ENCODE measurements at places on chromosomes 7 and 10.

- no peak for DNase-seq
These were observed 34.3 kb downstream of the CDCA7L start for GRCh38 chr7:21911341-21911875.

DNA sequence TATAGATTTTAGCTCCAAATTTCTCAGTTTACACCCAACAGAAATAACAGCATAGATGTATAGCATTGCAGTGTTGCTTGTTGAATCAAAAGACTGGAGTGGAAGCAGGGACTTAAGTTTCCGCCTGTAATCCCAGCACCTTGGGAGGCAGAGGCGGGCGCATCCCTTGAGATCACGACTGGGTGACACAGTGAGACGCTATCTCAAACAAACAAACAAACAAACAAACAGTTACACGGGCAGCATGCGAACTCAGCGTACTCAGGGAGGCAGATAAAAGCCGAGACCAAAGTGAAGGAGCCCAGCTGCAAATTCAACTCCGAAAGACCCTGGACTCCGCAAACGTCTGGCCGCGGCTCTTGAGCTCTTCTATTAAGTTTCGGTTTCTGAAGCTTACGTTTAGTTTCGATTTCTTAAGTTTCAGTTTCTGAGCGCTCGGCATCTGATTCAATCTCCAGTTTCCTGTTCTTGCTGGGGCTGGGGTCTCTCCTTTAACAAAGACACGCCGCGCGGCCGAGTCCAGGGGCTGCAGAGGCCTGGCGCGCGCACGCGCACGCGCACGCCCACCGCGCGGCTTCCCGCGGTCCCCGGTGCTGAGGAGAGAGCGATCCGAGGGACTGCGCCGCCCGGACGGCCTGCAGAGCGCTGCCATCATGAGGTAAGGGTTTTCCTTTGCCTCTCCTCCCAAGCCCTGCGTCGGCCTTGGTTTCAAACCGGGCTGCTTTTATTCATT is at the start of gene IFIT5:
TSS of gene IFIT5 (plus strand) at position 423 of the 733 bp plus-strand sequence. CDS start at position 654, 231 bp downstream.
- DNase-seq = peak; percentile 66

GRCh38 chr7:140312141-140312846 is 86.0 kb downstream of the SLC37A3 start:
- no peak for DNase-seq

- no peak for DNase-seq
These were observed 599.2 kb upstream of the POM121L12 start for GRCh38 chr7:52436278-52436677.

- DNase-seq = no peak
These were observed 3.0 kb upstream of the HMX2 start for GRCh38 chr10:123144697-123145541.

DNA sequence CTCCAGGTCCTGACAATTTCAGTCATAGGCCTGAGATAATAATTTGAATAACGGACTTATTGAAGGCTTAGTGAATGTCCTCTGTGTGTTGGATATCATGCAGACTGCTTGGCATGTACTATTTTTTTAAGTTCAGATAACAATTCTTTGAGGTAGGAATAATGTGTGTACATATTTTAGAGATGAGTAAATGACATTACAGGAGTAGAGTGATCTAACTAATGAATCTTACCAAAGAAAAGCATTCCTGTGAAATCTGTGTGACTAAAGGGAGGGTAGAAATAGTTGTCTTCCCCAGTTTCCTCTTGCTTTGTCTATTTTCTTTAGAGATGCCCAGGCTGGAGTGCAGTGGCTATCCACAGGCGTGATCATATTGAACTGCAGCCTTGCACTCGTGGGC is 391.8 kb upstream of the ETV1 start:
- no peak for DNase-seq

DNA sequence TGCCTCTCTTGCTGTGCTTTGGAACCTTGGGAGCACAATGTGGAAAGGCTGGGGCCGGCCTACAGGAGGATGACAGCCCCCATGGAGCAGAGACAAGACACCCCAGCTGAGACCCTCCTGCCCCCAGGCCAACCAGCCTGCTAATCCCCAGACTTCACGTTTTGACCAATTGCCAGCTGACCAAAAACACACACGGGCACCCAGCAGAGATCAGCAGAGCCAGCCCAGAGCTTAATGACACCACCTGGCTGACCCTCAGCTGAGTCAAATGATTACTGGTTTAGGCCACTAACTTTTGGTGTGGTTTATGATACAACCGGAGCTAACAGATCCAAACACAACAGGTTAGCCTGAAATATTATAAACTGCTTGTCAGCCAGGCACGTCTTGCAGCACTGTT is 111.2 kb upstream of the KIF5B start:
- DNase-seq = no peak

GRCh38 chr10:43137717-43138020 is 576 bp upstream of the CSGALNACT2 start:
- DNase-seq = no peak

GRCh38 chr7:77320137-77320536 is 96.0 kb downstream of the GSAP start:
- no peak for DNase-seq

DNA sequence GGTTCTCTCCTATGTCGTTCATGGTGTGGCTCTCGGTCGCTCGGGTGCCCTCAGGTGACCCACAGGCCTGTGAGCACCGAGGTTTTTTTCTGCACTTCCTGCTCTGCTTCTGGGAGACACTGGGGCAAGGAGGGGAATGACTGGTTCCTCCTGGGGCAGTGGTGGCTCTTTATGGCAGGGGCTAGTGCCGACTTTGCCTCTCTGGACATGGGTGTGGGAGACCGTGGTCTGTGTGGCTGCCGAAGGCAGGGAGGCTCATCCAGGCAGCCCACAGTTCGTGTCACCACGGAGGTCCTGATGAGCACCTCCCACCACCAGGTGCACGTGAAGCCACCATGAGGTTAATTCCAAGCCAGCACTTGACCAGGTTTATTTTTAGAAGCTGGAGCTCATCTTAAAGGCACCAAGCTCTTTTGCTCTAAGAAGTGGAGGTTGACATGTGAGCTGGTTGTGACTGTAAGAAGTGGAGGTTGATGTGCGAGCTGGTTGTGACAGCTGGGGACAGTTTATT is 24.7 kb upstream of the DPYSL4 start:
- DNase-seq = no peak

- no peak for DNase-seq
These were observed 176.2 kb downstream of the CCDC3 start for GRCh38 chr10:12825260-12825849.

DNA sequence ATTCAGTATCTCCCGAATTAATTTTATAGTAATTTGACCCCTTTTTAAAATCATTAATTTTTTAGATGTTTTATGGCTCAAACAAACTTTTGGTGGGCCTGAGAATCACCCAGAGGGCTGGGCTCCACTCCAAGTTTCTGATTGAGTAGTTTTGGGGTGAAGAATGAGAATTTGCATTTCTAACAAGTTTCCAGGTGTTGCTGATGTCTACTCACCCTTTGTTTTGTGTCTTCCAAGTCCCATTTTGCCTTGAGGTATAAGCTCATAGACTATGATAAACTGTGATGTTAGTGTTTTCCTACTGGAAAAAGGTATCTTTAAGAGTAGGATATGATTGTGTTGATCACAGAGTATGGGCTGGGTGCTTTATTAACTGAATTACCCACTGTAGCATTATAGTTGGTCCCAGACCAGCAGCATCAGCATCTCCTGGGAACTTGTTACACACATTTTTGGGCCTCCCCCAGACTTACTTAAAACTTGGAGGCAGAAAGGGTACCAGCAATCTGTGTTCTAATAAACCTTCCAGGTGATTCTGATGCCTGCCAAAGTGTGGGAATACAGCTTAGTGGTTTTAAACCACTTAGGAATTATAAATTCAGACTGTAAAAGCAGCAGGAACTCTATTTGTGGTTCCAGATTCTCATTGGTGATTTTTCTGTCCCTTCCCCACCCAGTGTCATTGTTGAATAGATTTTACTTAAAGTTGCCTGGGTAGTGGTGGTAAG is 19.1 kb downstream of the ZNRF2 start:
- no peak for DNase-seq

- no peak for DNase-seq
These were observed 33.0 kb downstream of the RAMP3 start for GRCh38 chr7:45190406-45191165.

DNA sequence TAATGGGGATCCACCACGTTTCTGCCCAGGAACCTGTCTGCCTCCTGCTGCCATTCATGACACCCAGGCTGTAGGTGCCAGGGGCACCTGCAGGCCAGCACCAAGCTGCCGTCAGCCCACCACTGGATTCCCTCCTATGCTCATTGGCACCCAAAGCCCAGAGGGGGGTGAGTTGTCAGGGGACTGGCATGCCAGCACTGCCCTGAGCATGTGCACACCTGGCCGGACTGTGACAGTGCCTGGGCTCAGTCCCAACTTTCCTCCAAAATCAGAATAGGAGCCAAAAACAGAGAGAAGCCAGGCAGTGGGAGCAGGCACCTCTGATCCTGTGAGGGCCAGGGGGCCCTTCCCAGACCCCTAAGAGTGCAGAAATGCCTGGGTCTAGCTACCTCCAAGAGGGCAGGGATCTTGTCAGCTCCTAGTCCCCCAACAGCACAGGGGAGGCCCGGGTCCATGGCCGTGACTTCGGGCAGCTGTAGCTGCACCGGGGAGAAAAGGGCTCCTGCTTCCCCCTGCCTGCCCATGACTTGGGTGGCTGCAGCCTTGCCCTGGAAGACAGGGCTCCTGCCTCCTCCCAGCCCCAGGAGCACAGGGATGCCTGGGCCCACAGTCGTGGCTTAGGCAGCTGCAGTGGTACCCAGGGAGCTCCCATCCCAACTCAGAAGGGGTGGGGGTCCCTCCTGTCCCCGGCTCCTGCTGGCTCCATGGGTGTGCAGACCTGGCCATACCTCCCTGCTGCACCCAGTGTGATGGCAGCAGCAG is 249.8 kb upstream of the DKK1 start:
- no peak for DNase-seq

GRCh38 chr7:138478499-138478908 is 18.4 kb downstream of the TRIM24 start:
- no peak for DNase-seq

GRCh38 chr7:613442-614140 is 93.9 kb upstream of the PDGFA start:
- DNase-seq = no peak

- no peak for DNase-seq
These were observed 296.9 kb downstream of the TNS3 start for GRCh38 chr7:47284691-47285635.

DNA sequence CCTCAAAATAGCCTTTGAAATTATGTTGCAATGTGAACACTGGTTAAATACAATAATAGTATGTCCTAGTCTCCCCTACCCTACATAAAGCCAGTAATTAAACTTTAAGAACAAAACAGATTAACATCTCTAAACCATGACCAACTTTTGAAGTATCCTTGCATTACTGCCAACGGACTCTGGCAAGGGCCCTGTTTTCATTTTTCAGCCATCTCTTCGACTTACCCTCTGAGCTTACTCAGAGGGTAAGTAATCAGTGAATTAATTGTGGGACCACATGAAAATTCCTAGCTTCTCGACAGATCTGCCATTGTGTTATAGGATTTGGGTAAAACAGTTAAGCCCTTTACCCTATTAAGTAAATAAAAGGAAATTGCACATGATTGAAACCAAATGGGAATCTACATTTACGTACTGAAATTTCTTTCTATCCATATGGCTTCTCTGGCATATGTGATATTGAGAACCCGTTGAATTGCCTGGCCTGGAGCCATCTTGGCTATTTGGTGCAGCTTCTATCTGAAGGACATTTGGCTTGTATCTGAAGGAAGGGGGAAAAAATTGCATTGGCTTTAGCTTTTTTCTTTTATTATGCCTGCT is 39.6 kb downstream of the DYNC1I1 start:
- no peak for DNase-seq

DNA sequence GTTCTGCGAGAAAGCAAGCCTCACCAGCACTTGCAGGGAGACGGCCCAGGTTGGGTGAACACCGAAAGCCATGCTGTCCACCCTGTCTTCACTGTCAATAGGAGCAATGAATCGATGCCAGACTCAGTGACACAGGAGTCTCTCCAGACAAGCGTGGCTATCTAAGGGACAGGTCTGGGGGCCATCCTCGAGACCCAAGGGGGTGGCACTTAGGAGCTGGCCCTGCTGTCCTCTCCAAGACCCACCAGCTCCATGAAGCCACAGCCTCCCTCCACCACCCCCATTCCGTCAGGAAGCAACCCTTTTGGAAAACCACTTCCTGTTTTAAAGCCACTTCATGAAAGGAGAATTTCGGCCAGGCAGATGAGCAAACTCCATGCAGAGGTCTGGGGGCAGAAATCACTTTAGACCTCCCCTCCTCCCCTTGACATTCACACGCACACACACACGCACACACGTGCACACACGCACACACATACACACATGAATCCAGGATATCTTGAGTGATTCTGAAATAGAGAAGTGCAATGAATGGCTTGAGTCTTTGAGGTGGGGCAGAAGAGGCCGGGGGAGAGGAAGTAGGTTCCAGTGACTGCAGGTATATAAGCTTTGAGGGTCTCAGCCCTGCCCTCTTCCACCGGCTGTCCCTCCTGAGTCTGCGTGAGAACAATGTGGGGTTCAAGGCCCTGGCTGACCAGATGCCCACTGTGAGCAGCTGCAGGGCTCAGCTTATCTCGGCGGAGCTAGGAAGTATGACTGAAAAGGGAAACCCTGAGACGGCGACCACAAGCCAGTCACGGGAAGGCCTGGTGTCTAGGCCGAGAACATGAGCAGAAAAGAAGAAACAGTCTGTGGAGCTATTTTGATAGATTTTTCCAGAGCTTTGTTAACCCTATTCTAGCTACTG is 25.0 kb downstream of the RGS10 start:
- peak; percentile 30 for DNase-seq

All from activated effector memory CD4-positive, alpha-beta T cell treated with Interleukin-2 at 50 U/mL for 16 hours (primary cell).